ENCODE measurements at places on chromosomes 6 and 20.

- DNase-seq = no peak
These were observed 7.3 kb downstream of the TPMT start for GRCh38 chr6:18147616-18148015.

GRCh38 chr20:54061101-54061881 lies 9.1 kb downstream of the BCAS1 start:
- DNase-seq = peak; percentile 74

GRCh38 chr6:158654498-158654897 lies 4.6 kb downstream of the SYTL3 start:
- DNase-seq = peak; percentile 81

GRCh38 chr6:35310265-35310831 lies 12.7 kb downstream of the DEF6 start:
- DNase-seq = no peak

DNA sequence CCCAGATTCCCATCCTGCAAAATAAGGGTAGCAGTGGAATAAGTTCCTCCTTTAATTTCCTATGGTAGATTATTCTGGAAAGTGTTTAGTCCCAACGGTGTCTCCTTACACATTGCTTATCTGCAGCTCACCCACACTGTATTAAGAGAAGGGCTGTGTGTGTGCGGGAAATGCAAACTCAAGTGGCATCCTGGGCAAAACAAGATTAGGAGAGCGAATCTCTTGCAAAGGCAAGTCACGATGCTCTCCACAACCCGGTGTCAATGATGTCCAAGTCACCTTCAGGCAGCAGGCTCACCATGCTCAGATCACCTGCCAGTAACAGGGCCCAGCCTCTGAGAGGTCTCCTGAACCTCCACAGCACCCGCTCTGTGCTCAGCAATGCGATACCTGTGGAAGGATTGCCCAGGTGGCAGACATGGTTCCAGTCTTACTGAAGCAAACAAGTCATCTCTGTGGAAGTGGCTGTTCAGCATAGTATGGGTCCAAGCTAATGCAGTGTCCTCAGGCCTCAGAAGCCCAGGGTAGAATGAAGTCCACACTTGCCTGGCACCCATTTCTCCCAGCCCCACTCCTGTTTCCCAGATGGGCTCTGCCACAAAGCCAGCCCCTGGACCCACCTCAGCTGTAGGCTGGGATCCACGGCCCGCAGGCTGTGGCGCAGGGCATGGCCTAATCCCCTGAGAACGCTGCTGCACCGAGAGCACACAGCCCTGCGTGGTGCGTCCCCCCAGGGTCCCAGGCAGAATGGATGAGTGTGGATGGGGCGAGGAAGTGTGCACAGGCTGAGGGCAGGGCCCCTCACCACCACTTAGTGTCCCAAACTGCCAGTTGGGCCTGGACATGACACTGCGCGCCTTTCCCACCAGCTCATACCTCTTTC lies 101.2 kb downstream of the PXDC1 start:
- no peak for DNase-seq

GRCh38 chr6:159727717-159728445 lies 575 bp downstream of the WTAP start:
- DNase-seq = peak; percentile 68

GRCh38 chr6:22318404-22318803 lies 21.6 kb upstream of the PRL start:
- DNase-seq = no peak

DNA sequence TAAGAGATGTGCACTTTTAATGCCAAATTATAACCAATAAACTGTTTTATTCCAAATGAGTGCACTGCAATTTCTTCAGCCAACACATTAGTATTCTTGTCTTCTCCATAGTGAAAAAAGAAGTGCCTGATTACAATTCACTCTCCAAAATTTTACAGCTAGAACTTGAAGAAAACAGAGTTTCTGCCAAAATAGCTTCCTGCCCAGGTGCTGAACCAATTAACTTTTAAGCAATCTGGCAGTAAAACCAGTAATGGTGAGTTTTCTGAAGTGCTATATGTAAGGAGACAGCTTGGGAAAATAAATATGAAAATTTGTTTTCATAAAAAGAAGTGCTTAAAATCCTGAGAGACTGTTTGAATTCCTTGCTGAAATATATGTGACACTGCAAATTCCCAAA lies 266.0 kb upstream of the NT5E start:
- no peak for DNase-seq

- no peak for DNase-seq
These were observed 12.6 kb upstream of the ADA start for GRCh38 chr20:44664131-44664530.

DNA sequence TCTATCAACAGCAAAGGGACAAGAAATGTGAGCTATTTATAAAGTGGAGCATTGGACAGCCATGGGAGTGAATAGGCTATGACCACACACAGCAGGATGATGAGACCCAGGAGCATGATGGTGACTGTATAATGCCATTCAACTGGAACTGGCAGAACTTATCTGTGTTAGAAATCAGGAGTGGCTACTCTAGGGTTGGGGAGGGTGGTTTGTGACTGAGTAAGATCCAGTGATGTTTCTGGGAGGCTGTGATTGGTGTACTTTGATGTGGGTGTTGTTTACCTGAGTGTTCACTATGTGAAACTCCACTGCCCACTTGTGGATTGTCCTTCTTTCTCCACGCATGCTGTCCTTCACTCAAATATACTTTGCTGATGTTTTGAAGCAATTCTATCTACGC lies 11.5 kb upstream of the HLA-B start:
- DNase-seq = no peak

GRCh38 chr6:4776131-4776492 lies at the start of gene CDYL:
Gene CDYL, plus strand, starts transcription at chr6:4776404. Its CDS starts 380 bp downstream, at chr6:4776784.
- peak; percentile 98 for DNase-seq

DNA sequence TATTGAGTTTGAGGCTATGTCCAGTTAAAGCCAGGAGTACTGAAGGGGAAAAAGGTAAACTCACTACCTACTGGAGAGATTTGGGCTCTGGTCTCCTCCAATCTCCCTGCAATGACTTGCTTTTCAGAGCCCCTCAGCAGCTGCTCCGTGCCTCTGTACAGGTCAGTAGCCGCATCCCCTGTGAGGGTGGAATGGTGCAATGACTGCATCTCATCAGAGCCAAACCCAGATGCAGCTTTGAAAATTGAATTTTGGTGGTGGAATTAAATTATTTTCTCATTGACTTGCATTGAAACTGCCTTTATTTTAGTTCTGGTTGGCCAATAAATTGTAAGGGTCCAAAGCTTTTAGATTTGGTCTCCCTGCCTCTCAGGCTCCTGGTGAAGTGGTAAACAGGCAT lies 166.7 kb downstream of the DLL1 start:
- no peak for DNase-seq

DNA sequence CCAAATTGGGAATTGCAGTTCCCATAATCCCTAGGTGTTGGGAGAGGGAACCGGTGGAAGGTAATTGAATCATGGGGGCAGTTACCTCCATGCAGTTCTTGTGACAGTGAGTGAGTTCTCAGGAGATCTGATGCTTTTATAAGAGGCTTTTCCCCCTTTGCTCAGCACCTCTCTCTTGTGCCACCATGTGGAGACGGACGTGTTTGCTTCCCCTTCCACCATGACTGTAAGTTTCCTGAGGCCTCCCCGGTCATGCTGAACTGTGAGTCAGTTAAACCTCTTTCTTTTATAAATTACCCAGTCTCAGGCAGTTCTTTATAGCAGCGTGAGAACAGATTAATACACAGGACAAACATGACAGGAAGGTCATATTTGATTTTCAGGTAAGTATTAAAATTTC lies 25.3 kb upstream of the HECA start:
- no peak for DNase-seq

DNA sequence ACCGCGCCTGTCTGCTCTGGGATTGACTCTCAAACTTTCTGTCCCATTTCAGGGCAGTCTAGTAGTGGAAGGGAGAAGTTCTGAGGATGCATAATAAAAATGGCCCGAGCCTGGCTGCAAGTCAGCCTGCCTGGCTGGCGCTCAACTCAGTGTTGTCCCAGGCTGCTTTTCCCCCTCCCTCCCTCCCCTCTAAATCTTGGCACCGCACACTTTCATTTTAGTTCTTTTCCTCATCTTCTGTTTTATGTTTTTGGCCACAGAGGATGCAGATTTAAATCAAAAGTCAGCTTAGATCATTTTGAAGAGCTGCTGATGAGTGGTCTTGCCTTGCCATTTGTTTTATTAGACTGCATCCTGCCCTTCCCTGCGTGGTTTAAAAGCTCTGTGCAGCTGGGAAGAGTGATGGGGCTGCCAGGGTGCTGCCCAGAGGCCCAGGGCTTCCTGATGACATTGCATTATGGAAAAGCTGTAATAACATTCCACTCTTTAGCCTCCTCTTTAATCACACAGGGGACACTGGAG lies 6.5 kb upstream of the UQCC2 start:
- peak; percentile 33 for DNase-seq

DNA sequence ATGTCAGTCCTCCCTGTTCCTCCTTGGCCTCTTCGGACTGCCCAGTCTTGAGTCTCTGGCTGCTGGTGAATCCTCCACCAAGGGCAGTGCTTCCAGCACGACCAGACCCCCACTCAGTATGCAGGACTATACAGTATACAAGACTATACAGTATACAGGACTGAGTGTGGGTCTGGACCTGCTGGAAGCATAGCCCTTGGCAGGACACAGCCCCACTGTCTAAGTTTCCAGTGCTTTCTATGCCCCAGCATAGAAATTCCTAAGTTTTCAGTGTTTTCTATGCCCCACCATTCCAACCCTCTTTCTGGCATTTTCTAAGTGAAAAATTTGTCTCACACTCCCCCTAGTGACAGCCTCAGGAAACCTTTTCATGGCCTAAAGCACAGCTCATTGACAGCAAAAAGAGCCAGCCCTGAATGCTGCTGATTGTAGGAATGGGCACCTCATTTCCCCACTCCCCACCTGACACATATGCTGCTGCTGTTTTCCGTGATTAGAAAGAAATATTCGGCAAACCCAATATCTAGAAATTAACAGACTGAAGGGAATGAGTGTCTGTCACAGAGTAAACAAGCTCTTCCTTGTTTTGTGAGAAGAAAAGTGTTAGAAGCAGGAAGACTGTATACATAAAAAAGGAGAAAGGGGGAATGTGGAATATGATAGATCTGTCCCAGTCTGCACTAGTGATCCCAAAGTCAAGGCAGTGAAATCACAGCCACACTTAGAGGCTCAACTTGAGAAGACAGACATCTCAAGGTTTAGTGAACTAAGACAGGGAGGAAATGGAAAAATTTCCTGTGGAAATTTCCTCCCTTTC lies 206.9 kb downstream of the IBTK start:
- peak; percentile 58 for DNase-seq

GRCh38 chr20:39623584-39624234 lies 661.6 kb downstream of the DHX35 start:
- DNase-seq = no peak

DNA sequence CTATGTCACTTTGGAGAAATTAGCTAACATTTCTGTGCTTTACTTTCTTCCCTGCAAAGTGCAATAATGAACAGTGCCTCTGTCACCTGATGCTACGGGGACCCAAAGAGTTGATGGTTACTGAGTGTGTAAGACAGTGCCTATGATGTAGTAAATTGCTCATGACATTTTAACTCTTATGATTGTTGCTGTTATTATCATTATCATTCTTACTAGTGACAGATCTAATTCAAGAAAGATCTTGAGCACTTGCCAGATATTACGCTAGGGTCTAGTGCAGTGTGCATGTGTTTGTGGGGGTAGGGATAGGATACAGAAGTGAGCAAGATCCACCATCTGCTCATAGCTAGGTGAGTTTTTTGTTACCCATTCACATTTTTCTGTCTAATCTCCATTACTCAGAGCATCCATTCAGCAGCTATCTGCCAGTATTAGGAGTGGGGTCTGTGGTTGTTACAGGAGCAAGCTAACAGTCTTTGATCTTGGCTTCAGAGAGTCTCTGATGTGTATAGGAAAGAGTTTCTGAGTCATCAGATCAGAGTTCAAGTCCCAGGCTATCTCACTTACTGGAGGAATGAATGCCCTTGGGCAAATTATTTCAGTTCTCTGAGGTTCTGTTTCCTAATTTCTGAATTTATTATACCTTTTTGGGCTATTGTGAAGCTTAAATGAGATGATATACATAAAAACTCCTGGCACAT lies 33.1 kb upstream of the DAAM2 start:
- DNase-seq = no peak

GRCh38 chr6:101845172-101845571 lies 451.7 kb downstream of the GRIK2 start:
- DNase-seq = no peak

GRCh38 chr6:17101422-17102257 lies at the start of gene STMND1:
Gene STMND1, plus strand, starts transcription at chr6:17102050. Its CDS starts 208 bp downstream, at chr6:17102258.
- peak; percentile 40 for DNase-seq

- DNase-seq = no peak
These were observed 29.5 kb upstream of the SULF2 start for GRCh38 chr20:47814632-47815415.

DNA sequence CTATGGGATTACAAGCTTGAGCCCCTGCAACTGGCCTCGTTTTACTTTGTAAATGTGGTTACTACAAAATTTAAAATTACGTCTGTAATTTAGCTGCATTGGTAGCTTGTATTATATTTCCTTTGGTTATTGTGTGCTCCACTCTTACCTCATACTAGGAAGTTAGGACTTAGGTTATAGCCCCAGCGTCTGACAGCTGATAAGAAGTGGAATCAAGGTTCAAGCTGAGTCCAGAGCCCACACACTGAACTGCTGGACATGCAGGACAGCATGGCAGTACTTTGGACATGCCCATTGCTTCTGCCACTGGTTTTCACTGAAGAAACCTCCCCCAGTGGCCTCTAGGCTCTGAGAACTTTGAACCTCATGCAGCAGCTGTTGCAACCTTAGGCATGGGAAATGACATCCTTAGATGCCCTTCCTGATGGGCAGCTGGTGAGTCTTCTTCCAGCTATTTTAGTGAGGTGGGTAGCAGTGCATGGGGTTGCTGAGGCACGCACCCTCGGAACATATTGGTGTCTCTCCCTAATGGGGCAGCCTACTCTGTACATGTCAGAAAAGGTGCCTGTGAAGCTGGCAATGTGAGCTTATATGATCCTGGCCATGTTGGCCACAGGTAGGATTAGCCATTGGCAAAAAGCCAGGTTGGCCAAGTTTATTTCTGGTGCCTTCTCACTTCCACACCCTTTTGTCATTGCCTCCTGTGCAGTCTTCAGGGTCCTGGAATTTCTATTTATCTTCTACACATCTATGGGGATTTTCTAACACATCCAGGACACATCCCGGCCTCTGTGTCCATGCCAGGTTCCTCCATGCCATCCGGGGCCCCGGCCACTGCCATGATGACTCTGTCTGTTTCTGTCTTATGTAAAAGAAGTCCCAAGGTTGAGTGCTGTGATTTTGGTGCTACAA lies 85.3 kb downstream of the CDS2 start:
- no peak for DNase-seq

GRCh38 chr6:82906951-82907350 lies 158.7 kb downstream of the UBE3D start:
- DNase-seq = peak; percentile 41
